ENCODE measurements at places on chromosomes 13 and 19.

DNA sequence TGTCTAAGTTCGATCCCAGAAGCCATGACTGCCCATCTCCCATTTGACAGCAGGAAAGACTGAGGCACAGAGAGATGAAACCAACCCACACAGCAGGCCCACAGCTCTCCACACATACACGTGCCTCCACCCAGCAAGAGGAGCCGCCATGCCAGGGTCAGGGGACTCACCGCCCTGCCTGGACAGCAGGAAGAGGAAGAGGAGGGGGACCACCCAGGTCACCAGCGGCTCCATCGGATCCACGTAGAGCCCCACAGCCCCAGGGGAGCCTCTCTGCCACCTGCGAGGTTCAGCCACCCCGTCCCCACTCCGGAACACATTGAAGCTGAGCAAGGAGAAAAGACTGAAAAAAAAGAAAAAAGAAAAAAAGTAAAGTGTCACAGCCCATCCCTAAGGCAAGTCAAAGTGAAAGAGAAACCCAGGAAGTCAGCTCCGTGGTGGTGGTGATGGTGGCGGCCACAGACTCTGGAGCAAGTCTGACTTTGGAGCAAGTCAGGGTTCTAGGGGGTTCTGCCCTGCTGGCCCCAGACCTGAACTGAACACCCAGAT, at the start of gene IL12RB1:
Gene IL12RB1 (minus strand): TSS at position 345 of the 549 bp plus-strand sequence. CDS start 111 bp downstream, at position 234.
- peak; percentile 84 for DNase-seq

- no peak for DNase-seq
These were observed 14.9 kb upstream of the LATS2 start for GRCh38 chr13:21076253-21076652.

DNA sequence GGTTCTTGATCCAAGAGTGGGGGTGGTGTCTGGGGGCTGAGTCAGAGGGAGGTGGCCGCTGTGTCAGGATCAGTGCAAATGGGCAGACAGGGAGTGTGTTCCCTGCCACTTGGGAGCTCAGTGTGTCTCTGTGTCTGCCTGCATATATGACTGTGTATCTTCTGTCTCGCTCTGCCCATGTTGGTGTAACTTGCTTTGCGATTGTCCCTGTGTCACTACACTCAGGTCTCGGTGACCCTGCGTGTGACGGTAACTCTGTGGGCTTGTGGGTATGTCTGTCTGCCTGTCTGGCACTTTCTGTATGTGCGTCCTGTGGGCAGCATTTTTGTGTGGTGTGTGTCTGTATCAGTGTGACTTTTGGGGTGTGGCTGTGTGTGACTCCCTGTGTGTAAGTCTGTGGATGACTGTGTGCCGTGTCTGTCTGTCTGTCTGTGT, 8.2 kb upstream of the ERFL start:
- DNase-seq = no peak

GRCh38 chr19:11963566-11964355, 1.1 kb upstream of the ZNF763 start:
- peak; percentile 57 for DNase-seq

DNA sequence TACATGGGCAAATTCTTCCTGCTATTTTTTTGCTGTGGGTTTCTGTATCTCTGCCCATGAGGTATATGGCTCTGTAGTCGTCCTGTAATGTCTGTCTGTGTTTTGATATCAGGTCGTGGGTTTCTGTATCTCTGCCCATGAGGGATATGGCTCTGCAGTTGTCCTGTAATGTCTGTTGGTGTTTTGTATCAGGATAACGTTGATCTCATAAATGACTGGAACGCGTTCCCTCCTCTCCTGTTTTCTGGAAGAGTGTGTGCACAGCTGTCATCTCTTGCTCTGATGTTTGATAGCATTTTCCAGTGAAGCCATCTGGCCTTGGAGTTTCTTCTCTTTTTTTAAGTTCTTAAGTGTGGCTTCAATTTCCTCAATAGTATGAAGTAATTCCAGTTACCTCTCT, 57.2 kb downstream of the SOX1 start:
- no peak for DNase-seq

GRCh38 chr13:97280478-97280877, 58.3 kb downstream of the MBNL2 start:
- no peak for DNase-seq

DNA sequence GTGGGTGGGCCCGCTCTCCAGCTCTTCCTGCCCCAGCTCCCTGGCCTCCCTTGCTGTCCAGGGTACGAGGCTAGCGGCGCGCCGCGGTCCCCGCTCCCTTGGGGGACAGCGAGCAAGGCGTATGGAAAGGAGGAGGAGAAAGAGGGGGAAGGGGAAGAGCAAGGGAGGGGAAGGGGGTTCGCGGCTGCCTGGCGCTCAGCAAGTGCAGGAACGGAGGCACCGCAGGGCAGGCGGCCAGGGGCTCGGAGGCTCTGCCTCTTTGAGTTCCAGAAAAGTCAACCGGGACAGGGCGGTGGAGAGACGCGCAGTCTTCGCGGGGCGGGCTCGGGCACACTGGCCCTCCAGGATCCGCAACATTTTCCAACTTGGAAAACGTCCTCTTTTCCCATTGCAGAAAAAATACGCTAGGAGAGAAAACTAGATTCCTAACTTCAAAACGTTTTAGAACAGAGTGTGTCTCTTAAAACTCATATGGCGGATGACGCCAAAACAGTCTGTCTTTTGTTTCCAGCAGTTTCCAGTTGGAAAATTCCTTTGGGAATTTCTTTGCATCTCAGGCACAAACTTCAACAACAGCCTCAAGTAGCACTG, 23.1 kb upstream of the TNFRSF19 start:
- DNase-seq = no peak

- peak; percentile 45 for DNase-seq
These were observed 22.3 kb downstream of the TMEM161A start for GRCh38 chr19:19115954-19116353.

- no peak for DNase-seq
These were observed 544.6 kb downstream of the SLITRK6 start for GRCh38 chr13:85254641-85255040.

DNA sequence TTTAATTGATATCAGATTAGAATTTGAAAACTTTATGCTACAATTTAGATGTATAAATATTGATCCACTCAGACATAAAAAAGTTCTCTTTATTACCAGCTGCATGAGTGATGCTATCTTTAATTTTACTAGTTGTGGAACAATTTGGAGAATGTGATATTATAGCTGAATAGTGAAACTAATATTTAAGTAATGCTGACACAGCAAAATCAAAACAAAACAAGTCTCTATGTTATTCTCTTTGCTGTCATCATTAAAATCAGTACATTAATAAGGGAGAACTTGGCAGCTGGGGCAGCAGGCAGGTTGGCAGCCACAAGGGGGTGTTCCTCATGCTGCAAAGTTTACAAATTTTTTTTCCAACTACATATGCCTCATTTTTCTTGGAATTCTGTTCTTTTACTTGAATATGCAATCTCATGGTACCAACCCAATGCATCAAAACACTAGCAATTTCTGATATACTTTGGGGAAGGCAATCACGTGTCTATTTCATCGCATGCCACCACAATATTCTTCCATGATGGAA, 585.3 kb downstream of the FGF9 start:
- DNase-seq = no peak

- DNase-seq = no peak
These were observed 100.4 kb upstream of the GJB6 start for GRCh38 chr13:20332361-20333096.

DNA sequence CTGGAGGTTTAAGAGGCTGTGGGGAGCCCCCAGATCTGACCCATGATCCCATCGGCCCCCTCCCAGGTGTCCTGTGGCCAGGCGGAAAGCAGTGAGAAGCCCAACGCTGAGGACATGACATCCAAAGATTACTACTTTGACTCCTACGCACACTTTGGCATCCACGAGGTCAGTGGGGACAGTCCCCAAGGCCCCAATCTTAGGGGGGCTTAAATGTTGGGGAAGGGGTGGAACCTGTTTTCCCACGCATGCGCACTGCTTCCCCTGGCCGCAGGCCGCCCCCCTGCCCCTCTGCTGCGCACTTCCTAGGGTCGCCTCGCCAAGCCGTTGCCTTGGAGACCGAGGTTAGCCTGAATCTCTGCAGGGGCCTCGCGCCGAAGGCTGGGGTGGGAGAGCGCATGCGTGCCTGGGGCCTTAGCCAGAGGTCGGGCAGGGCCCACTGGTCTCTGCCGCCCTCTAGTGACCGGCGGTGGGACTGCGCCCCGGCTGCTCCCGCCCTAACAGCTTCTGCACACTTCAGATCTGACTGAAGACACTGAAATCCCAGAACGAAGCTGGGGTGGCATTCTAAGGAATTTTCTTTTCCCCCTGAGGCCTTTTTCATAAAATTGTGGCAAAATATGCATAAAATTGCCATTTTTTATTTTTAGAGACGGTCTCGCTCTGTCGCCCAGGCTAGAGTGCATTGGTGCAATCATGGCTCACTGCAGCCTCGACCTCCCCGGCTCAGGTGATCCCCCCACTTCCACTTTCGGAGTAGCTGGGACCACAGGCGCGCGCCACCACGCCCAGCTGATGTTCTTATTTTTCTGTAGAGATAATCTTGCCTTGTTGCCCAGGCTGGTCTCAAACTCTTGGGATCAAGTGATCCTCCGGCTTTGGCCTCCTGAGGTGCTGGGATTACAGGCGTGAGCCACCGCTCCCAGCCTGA, 3.6 kb downstream of the PRMT1 start:
- peak; percentile 94 for DNase-seq

- no peak for DNase-seq
These were observed 19.2 kb upstream of the UQCR11 start for GRCh38 chr19:1624458-1624857.

- DNase-seq = no peak
These were observed 24.2 kb upstream of the COG6 start for GRCh38 chr13:39631307-39631706.

DNA sequence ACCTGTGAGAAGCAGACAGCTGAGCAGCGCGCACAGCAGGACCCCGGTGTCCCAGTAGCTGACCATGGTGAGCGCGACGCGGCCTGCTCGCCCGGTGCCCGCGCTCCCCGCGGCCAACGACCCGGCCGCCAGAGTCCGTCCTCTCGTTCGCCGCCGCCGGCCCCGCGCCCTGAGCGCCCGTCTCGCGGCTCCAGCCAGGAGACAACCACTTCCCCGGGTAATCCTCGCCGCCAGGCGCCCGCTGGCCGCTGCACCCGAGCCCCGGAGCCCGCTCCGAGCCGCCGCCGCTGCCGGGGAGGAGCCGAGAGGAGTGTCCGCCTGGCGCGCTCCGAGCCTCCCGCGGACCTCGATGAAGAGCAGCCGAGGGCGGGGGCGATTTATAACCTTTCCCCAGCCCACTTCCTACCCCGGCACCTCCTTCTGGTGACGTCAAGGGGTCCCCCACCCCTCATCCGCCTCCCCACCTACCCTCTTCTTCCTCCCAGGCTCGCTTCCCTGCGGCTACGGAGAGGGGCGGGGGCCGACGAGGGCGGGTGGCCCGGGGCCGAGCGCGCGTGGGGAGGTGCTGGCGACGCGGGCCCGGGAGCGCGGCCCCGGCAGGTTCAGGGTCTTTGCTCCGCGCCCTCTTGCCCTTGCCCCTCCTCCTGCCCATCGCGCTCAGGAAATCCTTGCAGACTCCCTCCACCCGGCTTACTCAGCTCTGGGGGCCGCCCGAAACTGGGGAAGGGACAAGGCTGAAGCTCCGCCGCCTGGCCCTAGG, at the start of gene FLT1:
Gene FLT1 (minus strand): TSS at position 351 of the 760 bp plus-strand sequence. CDS start 285 bp downstream, at position 66.
- DNase-seq = peak; percentile 21

- DNase-seq = no peak
These were observed 202.9 kb upstream of the KLHL1 start for GRCh38 chr13:70311191-70311590.

DNA sequence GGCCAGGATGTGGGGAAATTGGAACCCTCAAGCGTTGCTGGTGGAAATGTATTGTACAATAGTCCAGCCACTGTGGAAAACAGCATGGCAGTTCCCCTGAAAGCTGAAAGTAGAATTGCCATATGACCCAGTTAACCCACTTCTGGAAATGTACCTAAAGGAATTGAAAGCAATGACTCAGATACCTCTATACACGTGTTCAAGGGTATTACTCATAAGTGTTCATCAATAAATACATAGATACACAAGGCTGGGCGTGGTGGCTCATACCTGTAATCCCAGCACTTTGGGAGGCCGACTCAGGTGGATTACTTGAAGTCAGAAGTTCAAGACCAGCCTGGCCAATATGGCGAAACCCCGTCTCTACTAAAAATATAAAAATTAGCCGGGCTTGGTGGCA, 71.9 kb upstream of the IRS2 start:
- DNase-seq = no peak

GRCh38 chr13:29103065-29103800, 283.1 kb downstream of the MTUS2 start:
- no peak for DNase-seq

GRCh38 chr19:4233282-4233853, 4.0 kb downstream of the EBI3 start:
- peak; percentile 82 for DNase-seq
